ENCODE measurements at places on chromosomes 2 and 18.

DNA sequence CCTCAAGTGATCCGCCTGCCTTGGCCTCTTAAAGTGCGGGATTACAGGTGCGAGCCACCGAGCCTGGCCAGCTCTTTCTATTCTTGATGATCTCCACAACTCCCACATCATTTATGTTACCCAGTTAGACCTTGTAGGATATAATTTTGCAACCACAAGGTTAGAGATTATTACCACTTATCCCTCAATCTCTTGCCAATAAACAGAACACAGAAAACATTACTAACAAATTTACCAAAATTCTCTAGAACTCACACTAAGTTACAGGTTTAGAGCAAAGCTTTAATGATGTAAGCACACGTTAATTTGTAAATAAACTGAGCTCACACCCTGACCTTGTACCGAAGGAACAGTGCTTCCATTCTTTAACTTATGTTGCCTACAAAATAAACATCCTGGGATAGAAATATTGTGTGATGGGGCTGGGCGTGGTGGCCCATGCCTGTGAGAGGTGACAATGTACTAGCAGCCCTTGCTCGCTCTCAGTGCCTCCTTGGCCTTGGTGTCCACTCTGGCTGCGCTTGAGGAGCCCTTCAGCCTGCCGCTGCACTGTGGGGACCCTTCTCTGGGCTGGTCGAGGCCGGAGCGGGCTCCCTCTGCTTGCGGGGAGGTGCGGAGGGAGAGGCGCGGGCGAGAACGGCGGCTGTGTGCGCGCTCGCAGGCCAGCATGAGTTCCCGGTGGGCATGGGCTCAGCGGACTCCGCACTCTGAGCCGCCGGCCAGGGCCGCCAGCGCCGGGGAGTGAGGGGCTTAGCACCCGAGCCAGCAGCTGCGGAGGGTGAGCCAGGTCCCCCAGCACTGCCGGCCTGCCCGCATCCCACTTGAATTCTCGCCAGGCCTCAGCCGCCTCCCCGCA is 42.1 kb upstream of the ITSN2 start:
- no peak for DNase-seq

GRCh38 chr2:2873450-2873811 is 504.2 kb downstream of the EIPR1 start:
- DNase-seq: no peak

- no peak for DNase-seq
Measured at GRCh38 chr2:121884078-121884477, 128.6 kb downstream of the TSN start.

- DNase-seq: no peak
Measured at GRCh38 chr2:203887677-203888076, 20.1 kb downstream of the CTLA4 start.

DNA sequence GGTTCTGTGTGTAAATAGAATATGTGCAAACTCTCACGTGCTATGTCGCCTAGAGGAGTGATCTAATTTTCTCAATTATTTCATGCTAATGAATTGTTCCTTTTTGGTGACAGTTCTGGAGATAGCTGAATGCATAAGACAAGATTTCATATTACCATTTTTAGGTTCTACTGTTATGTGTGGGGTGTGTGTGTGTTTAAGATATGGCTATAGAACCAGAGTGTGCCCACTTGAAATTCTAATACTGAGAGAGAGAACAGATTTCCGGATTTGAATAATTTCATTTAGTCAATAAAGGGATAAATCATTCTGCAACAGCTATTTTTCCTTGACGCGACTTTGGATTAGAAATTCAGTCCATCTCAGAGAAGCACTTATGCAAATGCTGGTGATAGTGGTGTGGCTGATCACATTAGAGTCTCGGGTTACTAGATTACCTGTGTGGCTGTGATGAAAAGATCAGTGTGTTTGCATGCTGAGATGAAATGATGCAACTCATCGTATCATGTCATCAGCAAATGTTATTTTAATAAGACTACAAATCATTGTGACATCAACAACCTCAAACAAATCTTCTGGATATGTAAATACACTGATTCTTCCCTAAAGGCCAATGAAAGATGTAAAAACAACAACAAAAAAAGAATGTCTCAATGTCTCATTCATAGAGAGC is 415.9 kb downstream of the EPHA4 start:
- DNase-seq: no peak

- DNase-seq: no peak
Measured at GRCh38 chr2:160908157-160908556, 252.1 kb upstream of the TANK start.

Data from SIG-M5 (cell line).